Esophagus muscularis mucosa (tissue), 4 donors: ENCODE measurements at places on chromosomes 3 and 15. TPM values are rescaled to one million over a fixed set of nuclear protein-coding genes. Genes with fewer than 3 reads are reported as not detected.

DNA sequence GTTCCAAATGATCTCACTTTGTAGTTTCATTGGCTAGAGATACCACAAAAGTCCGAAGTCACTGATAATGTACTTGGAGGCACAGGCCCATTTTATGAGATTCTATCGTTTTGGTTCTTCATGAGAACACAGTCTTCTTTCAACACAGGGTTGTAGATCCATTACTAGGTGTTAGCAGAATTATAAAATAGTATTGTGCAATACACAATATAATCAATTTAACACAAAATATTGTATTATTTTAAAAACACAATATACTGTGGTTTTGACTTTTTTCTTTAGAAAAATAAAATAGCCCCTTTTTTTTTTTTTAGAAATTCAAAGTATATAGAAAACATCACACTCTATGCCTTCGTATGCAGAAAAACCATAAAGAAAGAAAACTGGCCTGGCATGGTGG lies 138.6 kb upstream of the TSC22D2 start:
- H3K36me3 ChIP-seq: no peaks in the 10 kb centered on the region
- no peak for DNase-seq
- no peak overlapping the region for H3K27ac ChIP-seq

The VIPR1 gene
- total RNA-seq: 4.0 TPM

DNA sequence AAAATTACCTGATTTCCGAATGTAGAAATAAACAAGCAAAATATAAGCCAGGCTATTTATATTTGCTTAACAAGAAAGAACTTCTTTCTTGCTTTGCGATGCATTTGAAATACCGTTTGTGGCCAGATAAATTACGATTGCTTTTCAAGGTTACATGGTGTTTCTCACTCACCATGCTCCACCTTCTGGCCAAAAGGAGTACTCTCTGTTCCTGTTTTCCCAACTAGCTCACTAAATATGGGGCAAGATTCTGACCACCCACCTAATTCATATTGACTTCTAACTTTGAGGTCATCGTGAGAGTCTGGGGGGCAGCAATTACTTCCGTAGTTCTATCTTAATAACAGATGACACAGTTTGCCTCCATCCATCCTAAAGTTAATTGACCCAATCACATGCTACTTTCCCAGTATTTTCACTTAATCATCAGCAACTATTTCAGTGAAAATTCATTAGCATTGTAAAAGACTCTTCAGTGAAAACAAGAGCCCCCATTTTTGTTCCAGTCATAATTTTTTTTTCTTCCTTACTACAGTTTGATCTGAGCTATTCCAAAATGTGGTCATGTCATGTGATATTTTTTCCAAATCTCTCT lies 25.9 kb downstream of the ACP3 start:
- DNase-seq: no peak
- no peaks in the 10 kb centered on the region for H3K27me3 ChIP-seq
- no peaks in the 10 kb centered on the region for H3K4me1 ChIP-seq
- no peaks in the 10 kb centered on the region for H3K36me3 ChIP-seq
- H3K27ac ChIP-seq: no peak overlapping the region
- no peak overlapping the region for H3K4me3 ChIP-seq

- peaks cover 22% of the 10 kb centered on the region for H3K4me1 ChIP-seq
- no peak overlapping the region for H3K27ac ChIP-seq
- DNase-seq: no peak
- H3K27me3 ChIP-seq: no peaks in the 10 kb centered on the region
These were observed 15.4 kb downstream of the NR2C2 start for GRCh38 chr3:14962762-14963161.

GRCh38 chr3:186124592-186124991 lies 15.7 kb upstream of the ETV5 start:
- no peaks in the 10 kb centered on the region for H3K4me1 ChIP-seq
- DNase-seq: no peak
- H3K36me3 ChIP-seq: no peaks in the 10 kb centered on the region
- no peak overlapping the region for H3K27ac ChIP-seq
- H3K27me3 ChIP-seq: no peaks in the 10 kb centered on the region
- H3K4me3 ChIP-seq: no peak overlapping the region

DNA sequence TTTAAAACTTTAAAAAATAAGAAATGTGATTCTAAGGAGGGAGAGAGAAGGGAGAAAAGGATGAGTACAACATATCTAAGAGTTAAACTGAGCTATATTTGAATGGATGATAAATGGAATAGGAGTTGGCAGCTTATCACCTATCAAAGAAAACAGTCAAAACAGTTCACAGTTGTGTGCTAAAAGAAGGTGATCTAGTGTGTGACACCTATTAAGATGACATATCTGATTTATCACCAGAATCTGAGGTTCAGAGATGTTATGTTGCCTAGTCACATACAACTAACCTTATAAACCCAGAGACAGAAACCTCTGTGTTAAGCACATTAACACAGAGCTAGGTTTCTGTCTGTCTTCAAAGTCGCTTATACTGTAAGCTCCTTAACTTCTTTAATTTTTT lies 3.0 kb downstream of the ATP13A3 start:
- DNase-seq: no peak
- H3K27me3 ChIP-seq: no peaks in the 10 kb centered on the region
- no peak overlapping the region for H3K27ac ChIP-seq
- H3K4me1 ChIP-seq: peaks cover 70% of the 10 kb centered on the region
- H3K36me3 ChIP-seq: no peaks in the 10 kb centered on the region

DNA sequence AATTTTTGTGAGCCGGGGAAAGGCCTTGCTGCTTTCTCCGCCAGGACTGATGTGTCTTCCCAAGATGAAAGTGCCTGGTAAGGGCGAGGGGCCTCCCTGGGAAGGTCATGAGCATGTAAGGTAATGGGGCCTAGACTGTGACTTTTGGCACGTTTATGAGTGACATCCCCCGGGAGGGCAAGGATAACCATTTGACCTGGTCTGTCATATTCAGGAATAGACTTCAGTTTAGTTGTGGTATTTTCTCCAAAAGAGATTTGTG lies 631 bp upstream of the CNBP start:
- peaks cover 10% of the 10 kb centered on the region for H3K36me3 ChIP-seq
- H3K27me3 ChIP-seq: no peaks in the 10 kb centered on the region
- no peak for DNase-seq
- peak overlapping the region; percentile 99 for H3K4me3 ChIP-seq
- peaks cover 32% of the 10 kb centered on the region for H3K4me1 ChIP-seq

GRCh38 chr3:151107177-151107576 lies 21.7 kb downstream of the MED12L start:
- H3K27me3 ChIP-seq: no peaks in the 10 kb centered on the region
- DNase-seq: peak; percentile 26
- H3K27ac ChIP-seq: no peak overlapping the region
- no peaks in the 10 kb centered on the region for H3K4me1 ChIP-seq
- H3K4me3 ChIP-seq: no peak overlapping the region

The TAGLN3 gene
- 4.0 TPM for total RNA-seq

The SH3GL3 gene
- total RNA-seq: not detected

DNA sequence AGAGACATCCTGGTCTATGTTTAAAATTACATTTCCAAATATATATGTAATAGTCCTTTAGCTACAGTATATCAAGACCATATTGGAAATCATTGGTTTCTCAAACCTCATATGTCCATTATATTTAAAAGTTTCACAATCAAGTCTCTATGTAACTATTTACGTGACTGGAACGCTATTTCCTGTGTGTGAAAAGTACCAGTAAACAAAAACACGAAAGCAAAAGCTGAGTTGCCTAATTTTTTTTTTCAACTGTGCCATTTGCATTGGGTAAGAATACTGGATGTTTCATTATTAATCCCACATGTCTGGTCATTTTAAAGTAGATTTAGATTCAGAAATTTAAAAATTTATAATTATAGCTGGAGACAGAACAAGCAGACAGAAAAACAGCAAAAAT lies 381.4 kb downstream of the TBC1D5 start:
- DNase-seq: no peak
- H3K36me3 ChIP-seq: no peaks in the 10 kb centered on the region
- H3K27ac ChIP-seq: no peak overlapping the region

DNA sequence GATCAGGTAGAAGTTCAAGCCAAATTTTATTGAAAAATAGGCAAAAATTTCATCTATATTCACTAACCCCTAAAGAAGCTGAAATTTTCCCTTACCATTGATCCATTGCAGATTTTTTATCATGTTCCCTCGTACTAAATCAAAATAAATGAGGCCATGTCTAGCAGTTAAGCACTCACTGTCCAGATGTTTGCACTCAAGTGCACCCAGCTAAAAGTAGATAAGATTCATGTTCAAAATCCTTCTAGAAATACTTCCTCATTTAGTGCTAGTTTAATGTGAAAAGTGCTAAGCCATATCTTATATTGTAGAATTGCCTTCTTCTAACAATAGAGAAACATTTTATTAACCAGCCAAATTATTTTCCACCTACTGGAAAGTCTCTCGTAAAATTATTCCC lies 164.7 kb upstream of the UBE2E2 start:
- no peaks in the 10 kb centered on the region for H3K36me3 ChIP-seq
- DNase-seq: no peak
- no peak overlapping the region for H3K4me3 ChIP-seq

The OXTR gene
- total RNA-seq: 3.6 TPM

The LIPH gene
- 0.34 TPM for total RNA-seq

DNA sequence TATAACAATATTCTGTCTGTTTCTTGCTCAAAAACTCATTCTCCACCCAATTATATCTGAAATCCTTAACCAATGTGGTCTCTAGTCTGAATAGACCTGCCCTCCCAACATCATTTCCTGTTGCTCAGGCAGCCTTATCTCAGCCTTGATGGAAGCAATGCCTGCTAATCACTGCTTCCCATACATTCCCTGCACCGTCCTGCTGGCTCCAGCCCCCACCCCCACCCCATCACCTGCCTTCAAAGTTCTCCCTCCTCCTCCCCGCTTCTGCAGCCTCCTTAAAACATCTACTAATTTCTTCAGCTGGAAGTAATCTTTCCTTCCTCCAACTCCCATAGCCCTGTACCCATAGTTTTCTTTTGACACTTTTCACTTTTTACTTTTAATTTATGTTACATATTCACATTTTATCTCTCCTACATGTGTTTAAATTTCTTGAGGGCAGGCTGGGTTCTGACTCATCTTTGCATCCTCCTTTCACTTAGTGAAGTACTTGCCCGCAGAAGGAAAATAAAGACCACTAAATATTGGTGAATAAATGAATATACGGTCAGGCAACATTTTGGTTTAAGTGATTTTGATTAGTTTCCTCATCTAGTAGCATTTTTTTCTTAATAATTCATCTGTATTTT lies 98.2 kb downstream of the MEIS2 start:
- H3K36me3 ChIP-seq: no peaks in the 10 kb centered on the region
- H3K27me3 ChIP-seq: no peaks in the 10 kb centered on the region
- no peak overlapping the region for H3K27ac ChIP-seq
- DNase-seq: no peak

The ATP13A5 gene
- not detected for total RNA-seq

The COL6A6 gene
- 0.17 TPM for total RNA-seq

The SH2D7 gene
- not detected for total RNA-seq

DNA sequence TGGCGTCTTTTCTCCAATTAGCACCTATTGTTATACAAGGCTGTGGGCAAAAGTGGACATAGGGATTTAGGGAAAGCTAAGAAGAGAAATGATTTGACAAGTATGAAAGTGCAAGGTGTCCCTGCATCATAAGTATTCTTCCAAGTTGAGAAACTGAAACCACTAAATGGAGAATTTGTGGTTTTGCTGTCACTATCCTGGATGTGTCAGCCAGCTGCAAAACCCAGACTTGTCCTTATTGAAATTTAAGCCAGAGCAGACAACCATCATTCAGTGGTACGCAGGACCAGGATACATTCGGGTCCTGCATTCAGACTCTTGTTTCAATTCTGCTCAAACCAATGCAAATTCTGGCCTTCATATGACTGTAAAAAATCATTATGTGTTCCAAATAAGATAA lies 384.8 kb upstream of the TGFBR2 start:
- H3K4me3 ChIP-seq: no peak overlapping the region
- no peaks in the 10 kb centered on the region for H3K36me3 ChIP-seq
- H3K4me1 ChIP-seq: no peaks in the 10 kb centered on the region
- DNase-seq: no peak
- H3K27ac ChIP-seq: no peak overlapping the region

DNA sequence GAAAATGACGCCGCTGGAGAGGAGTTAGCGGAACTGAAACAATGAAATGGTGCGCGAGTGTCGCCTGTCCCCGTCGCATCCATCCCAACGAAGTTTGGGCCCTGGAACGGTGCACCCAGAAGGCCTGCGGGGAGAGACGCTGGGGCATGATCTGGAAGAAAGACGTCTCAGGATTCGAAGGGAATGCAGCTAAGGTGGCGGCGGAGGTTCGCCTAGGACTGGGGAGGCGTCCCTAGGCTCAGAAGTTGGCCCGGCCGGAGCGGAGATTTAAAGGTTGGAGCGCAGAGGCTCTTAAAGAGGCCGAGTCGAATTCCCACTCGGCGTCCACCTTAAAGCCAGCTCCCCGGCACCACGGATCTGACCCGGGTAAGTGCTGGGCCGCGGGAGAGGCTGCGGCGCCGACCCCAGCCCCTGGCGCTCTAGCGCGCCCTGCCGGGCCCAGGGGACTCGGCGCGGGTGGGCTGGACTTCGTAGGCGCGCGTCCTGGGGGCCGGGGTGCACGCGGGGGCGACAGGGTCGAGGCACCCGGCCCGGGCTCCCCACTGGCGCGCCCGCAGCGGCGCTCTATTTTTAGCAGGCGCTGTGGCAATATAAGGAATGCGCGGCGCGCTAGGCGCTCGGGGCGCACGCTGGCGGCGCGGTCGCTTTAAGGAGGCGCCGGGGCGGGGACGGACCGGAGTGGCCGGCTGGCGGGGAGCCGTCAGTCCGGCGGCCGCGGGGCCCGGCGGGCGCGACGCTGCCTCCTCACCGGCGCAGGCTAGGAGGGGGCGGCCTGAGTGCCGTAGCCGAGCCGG lies at the start of gene MRAS:
MRAS (plus strand) TSS at position 620 of the 794 bp plus-strand sequence. CDS start 24,305 bp downstream, outside the sequence.
- H3K27ac ChIP-seq: peak within 1 kb of the TSS; percentile 91
- H3K27me3 ChIP-seq: no peaks in the 10 kb centered on the region
- no peak for DNase-seq
- H3K4me1 ChIP-seq: peaks cover 9% of the 10 kb centered on the region

DNA sequence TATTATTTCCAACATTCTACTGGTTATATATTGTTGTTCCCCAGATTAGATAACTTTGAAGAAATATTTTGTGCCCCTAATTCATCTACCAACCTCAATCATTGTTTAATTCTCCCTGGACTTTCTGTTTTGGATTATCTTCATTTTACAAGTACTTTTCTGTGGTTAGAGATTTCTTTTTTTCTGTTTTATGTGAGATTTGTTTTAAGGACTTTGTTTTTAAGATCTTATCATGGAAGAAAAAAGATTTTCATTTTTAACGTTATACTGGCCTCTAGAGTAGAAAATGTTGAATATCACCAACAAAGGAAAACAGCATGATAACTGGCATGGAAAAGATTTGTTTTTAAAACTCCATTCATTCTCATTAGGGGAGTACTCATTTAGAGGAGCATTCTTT lies 210.9 kb upstream of the KCNMB2 start:
- no peaks in the 10 kb centered on the region for H3K27me3 ChIP-seq
- peaks cover 19% of the 10 kb centered on the region for H3K4me1 ChIP-seq
- no peak overlapping the region for H3K4me3 ChIP-seq

The TUBGCP5 gene
- total RNA-seq: 8.1 TPM

GRCh38 chr3:87828046-87828445 lies 230.8 kb downstream of the CGGBP1 start:
- H3K27me3 ChIP-seq: no peaks in the 10 kb centered on the region
- H3K27ac ChIP-seq: no peak overlapping the region
- no peak overlapping the region for H3K4me3 ChIP-seq
- no peak for DNase-seq
- H3K36me3 ChIP-seq: no peaks in the 10 kb centered on the region

GRCh38 chr3:102512734-102513504 lies 78.1 kb downstream of the ZPLD1 start:
- H3K36me3 ChIP-seq: no peaks in the 10 kb centered on the region
- no peak overlapping the region for H3K4me3 ChIP-seq
- H3K4me1 ChIP-seq: no peaks in the 10 kb centered on the region
